ENCODE measurements at places on chromosomes 5 and 9.
A peak's percentile ranks its signal among the peaks of the same experiment; 100 is the strongest.

GRCh38 chr9:88537761-88538091 lies 2.7 kb downstream of the NXNL2 start:
- DNase-seq = peak; percentile 18

DNA sequence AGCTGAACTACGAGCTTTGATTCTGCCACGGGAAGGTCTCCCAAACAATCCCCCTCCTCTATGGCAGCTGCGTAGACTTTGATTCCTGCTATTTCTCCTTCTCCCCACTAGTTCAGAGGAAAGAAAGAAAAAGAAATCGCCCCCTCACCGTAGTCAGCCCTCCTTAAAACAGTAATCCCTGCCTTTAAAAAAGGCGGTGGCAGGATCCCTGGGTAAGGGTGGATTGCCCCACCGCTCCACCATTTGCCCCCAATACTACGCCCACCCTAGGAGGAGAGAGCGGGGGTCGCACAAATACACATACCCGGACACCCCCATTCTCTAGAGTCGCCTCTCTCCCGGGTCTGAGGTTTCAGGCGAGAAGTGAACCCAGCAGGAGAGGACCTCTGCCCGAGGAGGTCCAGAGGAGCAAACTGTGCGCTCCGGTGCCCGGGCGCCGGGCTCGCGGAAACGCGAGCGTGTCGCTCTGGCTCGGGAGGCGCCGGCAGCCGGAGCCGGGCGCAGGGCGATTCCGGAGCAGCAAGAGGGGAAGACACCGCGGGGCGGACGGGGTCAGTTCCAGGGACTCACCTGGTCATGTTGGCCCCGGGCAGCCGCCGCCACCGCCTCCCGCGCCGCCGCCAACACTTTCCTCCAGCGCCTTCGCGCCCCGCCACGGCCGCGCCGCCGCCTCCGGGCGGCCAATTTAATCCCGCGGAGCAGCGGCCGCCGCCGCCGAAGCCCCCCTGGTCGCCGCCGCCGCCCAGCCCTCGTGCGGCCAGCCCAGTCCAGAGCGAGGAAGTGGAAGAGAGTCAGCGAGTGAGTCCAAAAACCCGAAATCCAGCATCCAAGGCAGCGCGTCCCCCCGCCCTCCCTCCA lies 1057.7 kb upstream of the DMAC1 start:
- no peak for DNase-seq

GRCh38 chr9:136193127-136193890 lies 11.6 kb downstream of the LHX3 start:
- DNase-seq = no peak

GRCh38 chr5:75558221-75558620 lies 46.5 kb downstream of the POLK start:
- no peak for DNase-seq

- DNase-seq = no peak
These were observed 1.5 kb upstream of the SARDH start for GRCh38 chr9:133739408-133740280.

DNA sequence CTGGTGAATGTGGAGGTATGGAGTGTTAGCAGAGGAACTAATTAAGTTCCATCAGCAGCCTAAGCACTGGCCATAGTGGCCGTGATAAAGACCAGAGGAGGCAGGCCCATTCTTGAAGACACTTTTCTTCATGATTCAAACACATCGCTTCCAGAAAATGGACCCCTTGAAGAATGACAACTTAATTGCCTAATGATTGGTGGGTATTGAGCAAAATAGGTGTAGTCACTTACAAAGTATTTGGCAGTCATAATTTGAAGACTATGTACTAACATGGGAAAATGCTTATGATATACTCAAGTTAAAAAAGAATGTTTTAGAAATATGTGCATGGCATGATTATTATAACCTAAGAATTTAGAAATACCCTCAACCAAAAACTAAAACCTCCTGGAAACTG lies 44.8 kb downstream of the MEGF10 start:
- DNase-seq = no peak

DNA sequence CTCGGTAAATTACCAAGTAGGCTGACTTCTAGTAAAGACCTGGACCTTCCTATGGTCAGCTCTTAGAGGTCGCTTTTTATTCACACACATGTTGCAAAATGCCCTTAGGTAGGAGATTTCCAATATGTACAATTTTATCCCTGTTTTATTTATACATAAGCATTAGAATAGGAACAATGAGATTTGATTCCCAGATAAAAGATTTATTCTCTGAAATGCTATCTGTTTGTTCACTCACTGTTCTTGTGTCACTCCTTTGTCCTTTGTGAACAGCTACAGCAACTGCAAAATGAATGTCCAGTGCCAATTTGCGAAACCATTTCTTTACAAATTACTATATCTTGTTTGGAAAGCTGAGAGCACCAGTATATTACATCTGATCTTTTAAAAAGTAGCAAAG lies 991.5 kb upstream of the TYRP1 start:
- DNase-seq = no peak

- no peak for DNase-seq
These were observed 62.9 kb downstream of the NREP start for GRCh38 chr5:111694133-111694532.

GRCh38 chr5:160369990-160370712 lies at the start of gene C1QTNF2:
TSS of gene C1QTNF2 (minus strand) at chr5:160370626. CDS start at chr5:160355011, 15,615 bp downstream.
- no peak for DNase-seq

GRCh38 chr9:106286249-106286648 lies 576.7 kb upstream of the ZNF462 start:
- DNase-seq = peak; percentile 94

DNA sequence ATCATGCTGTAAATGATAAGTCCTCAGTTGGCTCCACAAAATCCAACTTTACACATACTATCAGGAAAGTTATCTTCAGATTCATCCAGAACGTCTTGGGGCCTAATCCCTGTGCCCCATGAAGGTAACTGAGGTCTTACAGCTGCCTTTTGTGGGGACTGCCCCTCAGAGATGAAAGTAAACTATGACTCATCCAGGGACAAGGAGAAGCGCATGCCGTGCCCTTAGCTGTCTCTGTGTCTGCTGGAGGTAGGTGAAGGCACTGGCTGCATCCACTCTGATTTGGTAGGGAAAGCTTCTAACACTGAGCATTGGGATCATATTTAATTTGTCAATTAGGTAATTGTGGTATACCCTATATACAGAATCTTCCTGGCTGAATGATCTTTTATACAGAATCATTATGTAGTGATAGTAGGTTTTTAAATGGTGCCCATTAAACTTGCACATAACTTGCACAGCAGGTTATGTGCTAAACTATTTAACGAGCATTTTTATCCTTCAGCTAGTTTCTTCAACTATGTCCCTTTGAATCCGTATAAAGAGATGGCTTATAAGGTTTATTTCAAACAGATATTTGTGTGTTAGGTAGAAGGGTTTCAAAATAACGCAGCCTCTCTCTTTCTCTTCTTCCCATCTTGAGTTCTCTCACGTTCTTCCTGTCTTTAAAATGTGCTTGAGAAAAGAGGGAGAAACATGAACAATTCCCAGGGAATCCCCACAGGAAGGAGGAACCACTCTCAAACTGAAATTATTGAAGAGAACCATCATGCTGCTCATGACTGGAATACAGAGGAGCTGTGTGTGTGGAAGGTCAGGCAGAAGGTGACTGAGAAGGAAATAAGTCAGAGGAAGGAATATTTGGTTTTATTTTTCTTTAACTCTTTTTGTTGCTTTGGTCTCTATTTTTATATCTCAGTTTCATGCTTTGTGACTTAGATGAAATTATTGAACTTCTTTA lies 250.9 kb downstream of the CD180 start:
- DNase-seq = no peak

- DNase-seq = no peak
These were observed 31.2 kb downstream of the CNOT6 start for GRCh38 chr5:180525399-180525798.

DNA sequence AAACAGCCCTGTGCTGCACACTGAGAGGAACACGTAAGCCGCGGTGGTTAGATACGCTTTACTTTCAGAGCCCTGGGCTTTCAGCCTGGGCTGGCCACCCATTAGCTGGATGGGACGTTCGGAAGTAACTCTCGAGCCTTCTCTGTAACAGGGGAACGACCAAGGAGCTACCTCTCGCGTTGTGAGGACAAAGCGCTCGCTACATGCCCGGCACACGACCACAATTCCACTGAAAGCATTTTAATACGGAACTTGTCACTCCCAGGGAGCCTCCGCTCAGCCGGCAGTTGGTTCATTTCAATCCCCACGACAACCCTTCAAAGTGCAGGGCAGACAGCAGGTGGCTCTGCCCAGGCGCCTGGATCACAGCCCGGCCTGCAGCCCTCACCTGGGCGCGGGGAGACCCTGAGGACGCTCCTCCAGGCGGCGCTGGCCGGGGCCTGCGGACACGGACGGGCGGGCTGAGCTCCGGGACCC lies 368 bp downstream of the SURF1 start:
- no peak for DNase-seq

- no peak for DNase-seq
These were observed 418.2 kb downstream of the ZNF608 start for GRCh38 chr5:124328201-124328600.

DNA sequence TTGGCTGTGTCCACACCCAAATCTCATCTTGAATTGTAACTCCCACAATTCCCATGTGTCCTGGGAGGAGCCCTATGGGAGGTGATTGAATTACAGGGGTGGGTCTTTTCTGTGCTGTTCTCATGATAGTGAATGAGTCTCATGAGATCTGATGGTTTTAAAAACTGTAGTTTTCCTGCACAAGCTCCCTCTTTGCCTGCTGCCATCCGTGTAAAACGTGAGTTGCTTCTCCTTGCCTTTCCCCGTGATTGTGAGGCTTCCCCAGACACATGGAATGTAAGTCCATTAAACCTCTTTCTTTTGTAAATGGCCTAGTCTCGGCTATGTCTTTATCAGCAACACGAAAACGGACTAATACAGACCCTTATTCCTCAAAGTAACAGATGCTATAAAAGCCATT lies 94.1 kb downstream of the DOCK2 start:
- DNase-seq = no peak

DNA sequence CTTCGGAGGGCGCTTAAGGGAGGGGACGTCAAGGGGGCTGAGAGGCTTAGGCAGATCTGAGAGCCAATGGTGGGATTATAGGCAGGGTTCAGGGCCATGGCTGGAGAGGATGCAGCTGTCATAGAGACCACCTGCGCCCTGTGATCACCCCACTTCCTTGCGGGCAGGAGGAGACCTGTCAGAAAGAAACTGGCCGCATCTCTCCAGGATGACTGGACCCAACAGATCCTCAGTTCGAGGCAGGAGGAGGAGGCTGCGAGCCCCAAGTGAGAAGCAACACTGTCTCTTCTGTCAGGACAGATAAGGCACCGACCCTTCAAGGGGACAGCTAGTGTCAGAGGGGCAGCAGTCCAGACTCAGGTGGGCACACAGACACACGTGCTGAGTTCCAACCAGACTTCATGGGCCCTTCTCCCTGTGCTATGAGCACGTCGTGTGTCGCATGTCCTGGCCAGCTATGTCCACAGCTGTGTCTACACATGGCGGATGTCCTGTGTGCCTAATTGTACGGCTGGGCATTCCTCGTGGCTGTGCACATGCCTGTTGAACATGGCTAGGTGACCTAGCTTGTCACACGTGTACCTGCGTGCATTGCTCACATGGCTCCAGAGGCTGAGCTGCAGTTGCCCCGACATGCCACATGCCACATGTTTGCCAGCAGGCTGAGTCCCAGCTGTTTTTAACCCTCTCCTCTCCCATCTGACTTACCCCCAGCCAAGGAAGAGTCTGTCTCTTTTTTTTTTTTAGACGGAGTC lies 583 bp upstream of the AQP3 start:
- DNase-seq = no peak

DNA sequence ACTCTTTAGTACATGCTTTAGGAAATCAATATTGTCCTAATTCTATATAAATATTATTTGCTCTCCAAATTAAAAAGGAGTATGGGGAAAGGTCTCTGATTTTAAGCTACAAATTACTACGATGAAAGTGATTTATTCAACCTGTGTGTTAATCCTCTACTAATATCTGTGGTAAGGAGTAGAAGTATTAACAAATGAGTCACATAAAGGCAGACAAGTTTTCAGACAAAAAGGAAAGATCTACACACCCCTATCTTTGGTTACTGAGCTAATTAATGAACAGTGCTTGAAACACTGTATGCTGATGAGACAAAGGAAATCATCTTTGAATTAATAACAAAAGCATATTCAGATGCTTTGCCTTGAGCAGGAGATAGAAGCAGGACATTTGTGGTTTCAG lies 15.9 kb downstream of the LOX start:
- DNase-seq = no peak

GRCh38 chr5:139668064-139668880 lies 20.1 kb downstream of the CXXC5 start:
- no peak for DNase-seq

DNA sequence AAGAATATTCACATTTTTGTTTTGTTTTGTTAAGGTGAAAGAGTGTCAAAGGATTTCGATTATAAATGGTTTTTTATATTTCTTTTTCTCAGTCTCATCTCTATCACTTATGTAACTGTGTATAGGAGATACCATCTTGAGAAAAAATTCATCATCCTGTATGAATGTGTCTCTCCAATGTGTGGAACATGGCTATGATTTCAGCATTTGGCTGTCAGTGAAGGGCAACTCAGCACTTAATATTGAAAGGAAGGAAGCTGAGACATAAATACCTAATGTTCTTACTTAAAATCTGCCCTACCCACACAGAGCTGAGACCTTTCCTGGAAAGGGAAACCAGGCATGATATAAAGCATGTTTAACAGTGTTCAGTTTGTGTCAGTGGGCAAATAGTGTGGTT lies 474.2 kb upstream of the RIOK2 start:
- DNase-seq = no peak

DNA sequence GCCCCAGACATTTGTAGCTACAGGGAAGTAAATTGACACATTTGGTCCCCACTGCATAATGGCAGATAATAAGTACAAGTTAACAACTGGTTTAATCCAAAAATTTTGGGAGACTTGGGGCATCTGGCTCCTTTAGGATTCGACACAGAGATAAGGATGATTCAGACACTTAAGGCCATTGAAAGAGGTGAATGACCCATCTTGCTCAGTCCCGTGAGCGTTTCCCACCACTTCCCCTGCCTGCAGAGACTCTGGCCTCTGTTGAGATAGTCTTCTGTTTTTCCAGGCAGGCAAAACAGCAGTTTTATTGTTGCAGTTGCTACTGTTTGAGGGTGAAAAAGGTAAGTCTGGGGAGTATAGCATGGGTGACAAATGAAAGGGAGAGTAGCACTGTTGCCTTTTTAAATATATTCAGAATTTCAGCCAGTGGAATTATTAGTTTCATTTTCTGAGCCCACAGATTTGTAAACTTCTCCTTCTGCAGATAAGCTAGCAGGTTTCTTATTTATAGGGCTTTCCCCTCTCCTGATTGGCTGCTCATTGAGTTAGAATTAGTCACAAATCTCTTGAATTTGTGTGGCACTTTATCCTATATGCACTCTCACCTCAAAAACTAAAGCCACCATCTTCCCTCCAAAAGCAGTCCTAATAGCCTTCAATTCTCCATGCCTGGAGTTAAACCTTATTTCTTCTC lies 19.3 kb downstream of the ACO1 start:
- DNase-seq = no peak

Measured in NCI-H524 (cell line).